ENCODE measurements at places on chromosomes 3 and 15.

DNA sequence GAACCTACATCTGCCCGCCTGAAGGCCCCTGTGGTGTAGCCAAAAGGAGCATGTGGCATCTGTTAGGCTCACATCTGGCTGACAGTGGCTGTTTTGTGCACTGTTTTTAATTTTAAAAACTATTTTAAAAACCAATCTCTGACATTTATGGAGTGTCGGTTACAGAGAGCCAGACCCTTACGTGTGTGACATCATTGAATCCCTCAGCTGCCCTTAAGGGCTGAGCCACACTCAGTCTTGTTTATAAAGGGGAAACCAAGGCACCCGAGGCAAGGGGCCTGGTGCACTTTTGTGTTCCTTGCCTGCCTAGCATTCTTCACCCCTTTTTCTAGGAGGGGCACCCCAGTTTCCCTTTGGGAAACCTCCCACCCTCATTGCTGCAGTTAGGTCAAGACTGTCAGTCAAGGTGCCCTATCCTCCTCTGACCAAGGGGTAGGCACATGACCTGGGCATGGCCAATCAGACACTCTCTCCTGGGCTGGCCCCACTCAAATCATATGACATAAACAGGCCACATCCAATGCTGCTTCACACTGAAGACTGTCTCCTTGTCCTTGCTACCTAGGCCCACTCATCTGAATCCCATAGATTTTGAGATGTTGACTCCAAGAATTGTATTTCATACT is 105.3 kb downstream of the LSM3 start:
- DNase-seq = no peak

- no peak for DNase-seq
Measured at GRCh38 chr3:38379201-38379770, 32.7 kb downstream of the XYLB start.

DNA sequence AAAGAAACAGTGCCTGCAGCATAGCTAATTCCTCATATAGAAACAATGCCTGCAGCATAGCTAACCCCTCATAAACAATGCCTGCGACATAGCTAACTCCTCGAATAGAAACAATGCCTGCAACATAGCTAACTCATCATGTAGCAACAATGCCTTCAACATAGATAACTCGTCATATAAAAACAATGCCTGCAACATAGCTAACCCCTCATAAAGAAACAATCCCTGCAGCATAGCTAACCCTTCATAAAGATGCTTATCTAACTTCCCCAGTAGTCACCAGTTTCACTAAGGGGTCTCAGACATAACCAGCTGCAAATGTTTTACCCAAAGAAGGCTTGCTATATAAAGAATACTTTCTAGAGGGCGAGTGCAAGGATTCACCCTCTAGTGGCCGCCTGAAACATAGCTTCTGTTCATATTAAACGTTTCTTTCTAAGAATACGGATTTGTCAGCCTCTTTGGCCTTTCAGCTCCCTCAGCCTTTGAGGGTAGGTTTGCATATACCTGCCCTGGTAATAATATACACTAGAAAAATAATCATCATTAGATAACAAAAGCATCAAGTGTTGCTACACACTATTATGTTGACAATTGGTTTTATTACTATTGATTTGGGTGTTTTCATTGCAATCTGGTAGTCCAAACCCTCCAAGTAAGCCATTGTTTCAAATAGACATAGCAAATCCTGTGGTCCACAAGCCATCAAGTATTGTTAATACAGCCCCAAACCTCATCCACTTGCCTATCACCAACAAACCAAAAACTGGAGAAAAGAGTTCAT is 44.4 kb upstream of the FAN1 start:
- no peak for DNase-seq

- DNase-seq = peak; percentile 75
Measured at GRCh38 chr15:84824260-84825007, 7.3 kb downstream of the ALPK3 start.

DNA sequence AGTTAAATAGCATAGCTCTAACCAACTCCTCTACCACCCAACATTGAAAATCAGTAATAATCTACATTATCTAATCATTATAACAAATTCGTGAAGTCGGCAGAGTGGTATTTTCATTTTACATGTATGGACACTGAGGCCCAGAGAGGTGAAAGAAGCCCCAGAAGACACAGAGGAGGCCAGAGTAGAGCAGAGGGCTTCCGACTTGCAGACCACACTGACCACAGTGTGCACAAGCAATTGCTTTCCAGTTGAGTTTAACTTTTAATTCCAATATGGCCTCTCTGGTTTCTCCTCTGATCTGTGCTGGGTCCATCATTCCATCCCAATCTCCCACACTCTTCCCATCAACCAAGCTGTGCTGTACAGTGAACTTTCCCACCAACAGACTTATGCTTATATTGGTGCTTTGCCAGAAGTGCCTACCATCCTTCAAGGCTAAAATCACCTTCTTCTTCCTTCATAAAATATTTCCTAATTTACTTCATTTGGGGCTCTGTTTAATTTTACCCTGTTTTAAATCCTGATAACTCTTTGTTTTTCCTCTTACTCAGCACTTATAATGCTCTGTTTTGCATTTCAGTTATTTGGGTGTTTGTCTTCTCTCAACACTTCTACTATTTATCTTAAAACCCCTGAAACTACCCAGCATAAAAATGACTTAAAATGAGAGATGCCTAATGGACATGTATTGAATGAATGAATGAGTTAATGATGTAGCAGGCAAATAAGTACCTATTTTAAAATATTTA is 81.8 kb upstream of the TNFSF10 start:
- DNase-seq = no peak

GRCh38 chr3:156038869-156039268 is 81.5 kb upstream of the KCNAB1 start:
- DNase-seq = no peak

GRCh38 chr3:195531683-195532082 is 11.4 kb downstream of the PPP1R2 start:
- no peak for DNase-seq

DNA sequence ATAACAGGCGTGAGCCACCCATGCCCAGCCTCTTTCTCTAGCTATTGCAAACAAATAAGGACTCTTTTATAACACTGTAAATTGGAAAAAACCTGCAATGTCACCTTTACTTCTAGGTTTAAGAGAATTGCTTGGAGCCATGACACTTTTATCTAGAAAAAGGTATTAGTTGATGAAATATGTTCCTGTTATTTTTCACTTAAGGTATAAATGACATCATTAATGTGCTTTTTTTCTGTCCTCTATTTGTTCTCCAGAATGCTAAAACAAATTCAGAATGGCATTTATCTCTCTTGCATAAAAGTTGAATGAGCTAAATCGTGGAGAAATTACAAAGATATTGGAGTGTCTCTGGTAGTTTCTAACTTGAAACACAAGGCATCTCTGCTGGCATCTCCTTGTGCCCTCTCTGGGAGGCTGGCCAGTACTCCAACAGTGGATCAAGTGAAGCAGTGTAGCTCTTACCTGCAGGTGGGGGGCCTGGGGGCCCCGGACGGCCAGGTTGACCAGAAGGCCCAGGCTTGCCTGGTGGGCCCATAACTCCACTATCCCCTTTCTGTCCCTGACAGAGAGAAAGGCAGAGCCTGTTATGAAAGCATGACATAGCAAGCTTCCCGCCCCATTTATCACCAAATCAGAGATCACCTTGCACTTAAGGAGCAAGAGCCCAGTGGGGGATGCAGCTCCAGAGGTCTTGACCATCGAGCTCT is 38.6 kb downstream of the EAF1 start:
- DNase-seq = no peak

DNA sequence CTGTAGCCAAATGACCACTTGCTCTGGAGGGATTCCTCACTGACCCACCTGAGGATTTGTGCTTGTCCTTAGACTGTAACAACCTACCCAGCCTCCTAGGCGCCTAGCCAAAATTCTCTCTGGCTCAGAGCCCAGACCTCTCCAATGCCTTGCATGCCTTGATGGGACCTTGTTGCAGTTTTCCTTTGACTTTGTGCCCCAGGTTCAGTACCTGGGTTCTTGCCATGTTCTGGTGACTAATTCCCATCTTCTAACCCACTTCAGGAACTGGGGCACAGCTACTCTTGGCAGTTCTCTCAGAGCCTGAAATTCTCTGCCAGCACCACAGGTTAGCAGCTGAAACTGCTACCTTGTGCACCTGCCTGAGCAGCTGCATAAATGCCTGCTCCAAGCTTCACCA is 27.0 kb upstream of the UBE3A start:
- DNase-seq = no peak

- DNase-seq = no peak
Measured at GRCh38 chr3:79551997-79552396, 215.8 kb downstream of the ROBO1 start.

Measured in ovary (tissue), 10 donors.